ENCODE measurements at places on chromosomes 13 and 19. TPM values are rescaled to one million over a fixed set of nuclear protein-coding genes. Genes with fewer than 3 reads are reported as not detected.

Gene GPR12
- total RNA-seq: not detected

Gene LILRA2
- 41.5 TPM for total RNA-seq

Gene ZNF699
- 22.5 TPM for total RNA-seq

Gene RXFP2
- total RNA-seq: not detected

Gene MTIF3
- total RNA-seq: 29.7 TPM

Gene WDR88
- not detected for total RNA-seq

Gene OSCAR
- 8.7 TPM for total RNA-seq

Gene IGFL4
- total RNA-seq: 0.10 TPM

Gene LGALS4
- 0.21 TPM for total RNA-seq

Gene NCCRP1
- not detected for total RNA-seq

Measured in mononuclear cell (primary cell).